Stimulated activated CD8-positive, alpha-beta memory T cell treated with anti-CD3 and anti-CD28 coated beads, Interleukin-15, amount 100 ng/mL, for 24 hours (primary cell): ENCODE measurements at places on chromosomes 3 and 15.

- DNase-seq = no peak
Observed at GRCh38 chr15:56817321-56818080, 84.2 kb upstream of the ZNF280D start.

GRCh38 chr3:69244039-69244438, 121.6 kb upstream of the LMOD3 start:
- no peak for DNase-seq

- DNase-seq = no peak
Observed at GRCh38 chr3:69718866-69719586, 20.2 kb upstream of the MITF start.

DNA sequence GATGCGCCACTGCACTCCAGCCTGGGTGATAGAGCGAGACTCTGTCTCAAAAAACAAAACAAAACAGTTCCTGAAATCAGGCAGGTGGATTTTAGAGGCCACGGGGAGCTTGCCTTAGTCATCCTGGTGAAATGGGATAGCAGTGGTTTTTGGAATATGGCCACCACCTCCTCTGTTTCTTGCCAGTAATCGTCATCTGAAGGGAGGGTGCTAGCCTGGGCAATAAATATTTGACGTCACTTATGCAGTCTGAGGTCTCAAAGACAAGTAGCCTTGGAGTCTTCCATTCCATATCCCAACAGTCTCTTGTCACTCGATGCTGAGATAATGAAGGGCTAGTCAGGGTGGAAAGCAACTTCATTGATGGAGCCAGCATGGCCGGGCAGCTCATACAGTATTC, 55.2 kb downstream of the KCNAB1 start:
- no peak for DNase-seq

DNA sequence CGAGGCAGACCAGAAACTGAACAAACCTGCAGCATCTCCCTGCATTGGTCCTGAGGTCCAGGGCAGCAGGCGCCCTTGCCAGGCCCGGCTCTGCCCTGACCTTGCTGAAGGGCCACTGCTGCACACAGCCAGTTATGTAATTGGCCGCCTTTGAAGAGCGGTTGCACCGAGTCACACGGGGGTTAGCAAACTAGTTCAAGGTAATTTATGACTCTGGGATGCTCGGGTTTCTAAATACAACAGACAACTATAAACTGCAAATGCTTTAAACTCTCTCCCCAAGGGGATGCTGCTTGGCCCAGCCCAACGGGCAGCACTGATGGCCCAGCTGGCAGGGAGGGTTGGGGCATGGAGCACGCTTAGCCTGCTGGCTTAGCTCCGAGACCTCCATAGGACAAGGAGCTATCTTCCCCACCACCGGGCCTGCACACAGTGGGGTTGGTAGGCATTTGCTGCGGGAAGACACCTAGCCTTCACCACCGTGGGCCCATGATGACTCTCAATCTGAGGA, 60.3 kb upstream of the IQSEC1 start:
- DNase-seq = no peak

- no peak for DNase-seq
Observed at GRCh38 chr15:34436126-34436955, 1.3 kb downstream of the GOLGA8A start.

DNA sequence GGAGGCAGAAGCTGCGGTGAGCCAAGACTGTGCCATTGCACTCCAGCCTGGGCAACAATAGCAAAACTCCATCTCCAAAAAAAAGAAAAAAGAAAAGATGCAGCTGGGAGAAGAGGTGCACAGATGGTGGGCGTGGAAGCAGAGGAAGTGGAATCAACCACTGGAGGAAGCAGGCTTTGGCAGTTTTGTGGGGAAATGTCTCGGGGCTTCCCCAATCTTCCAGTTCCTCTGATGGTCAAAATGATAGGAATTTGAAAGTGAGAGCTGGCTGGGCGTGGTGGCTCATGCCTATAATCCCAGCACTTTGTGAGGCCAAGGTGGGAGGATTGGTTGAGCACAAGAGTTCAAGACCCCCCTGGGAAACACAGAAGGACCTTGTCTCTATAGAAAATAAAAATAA, 48.1 kb upstream of the SMAD3 start:
- DNase-seq = no peak

GRCh38 chr3:148884261-148884660, 19.2 kb downstream of the CPA3 start:
- DNase-seq = no peak

DNA sequence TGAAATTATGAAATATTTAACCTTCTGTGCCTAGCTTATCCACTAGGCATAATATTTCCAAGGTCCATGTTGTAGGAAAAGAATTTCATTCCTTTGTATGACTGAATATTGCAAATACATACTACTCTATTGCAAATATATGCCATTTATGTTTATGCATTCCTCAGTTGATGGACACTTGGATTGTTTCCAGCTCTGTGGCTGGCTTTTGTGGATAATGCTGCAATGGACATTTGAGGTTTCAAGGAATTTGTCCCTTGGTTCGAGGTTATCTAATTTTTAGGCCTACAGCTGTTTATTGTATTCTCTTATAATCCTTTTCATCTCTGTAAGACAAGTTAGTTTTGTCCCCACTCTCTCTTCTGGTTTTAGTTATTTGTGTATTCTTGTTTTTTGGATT, 7.7 kb upstream of the AADACL2 start:
- DNase-seq = no peak

GRCh38 chr3:153601374-153601853, 439.4 kb downstream of the RAP2B start:
- no peak for DNase-seq
